ENCODE measurements at places on chromosomes 2 and 18. TPM values are rescaled to one million over a fixed set of nuclear protein-coding genes. Genes with fewer than 3 reads are reported as not detected.

- H3K27me3 ChIP-seq: peaks cover 4% of the 10 kb centered on the region
- peaks cover 7% of the 10 kb centered on the region for H3K4me1 ChIP-seq
- peak overlapping the region; percentile 84 for H3K27ac ChIP-seq
Observed at GRCh38 chr2:206442474-206442832, 879 bp upstream of the ADAM23 start.

- peak overlapping the region; percentile 88 for H3K27ac ChIP-seq
- H3K4me3 ChIP-seq: peak overlapping the region; percentile 32
- H3K36me3 ChIP-seq: no peaks in the 10 kb centered on the region
- DNase-seq: no peak
Observed at GRCh38 chr2:65361623-65362022, 70.8 kb downstream of the SPRED2 start.

GRCh38 chr18:49169037-49169521 is 218.3 kb upstream of the SMAD7 start:
- peaks cover 2% of the 10 kb centered on the region for H3K27me3 ChIP-seq
- H3K27ac ChIP-seq: no peak overlapping the region

Gene GCG
- not detected for total RNA-seq

Gene CIB4
- not detected for total RNA-seq

DNA sequence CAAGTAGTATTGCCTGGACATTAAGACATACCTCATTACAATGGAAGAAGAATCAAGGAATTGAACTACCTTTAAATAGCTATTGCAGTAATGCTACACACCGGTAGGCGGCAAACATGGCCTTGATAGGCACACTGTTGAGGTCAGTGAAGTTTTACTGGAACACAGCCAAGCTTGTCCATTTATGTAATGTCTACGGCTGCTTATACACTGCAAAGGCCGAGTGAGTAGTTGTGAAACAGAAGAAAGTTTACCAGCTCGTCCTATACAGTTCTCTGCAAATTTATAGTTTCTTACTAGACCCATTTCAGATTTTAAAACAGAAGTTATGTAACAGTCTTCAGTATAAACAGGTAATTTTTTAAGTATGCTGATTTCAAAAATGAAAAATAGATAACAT is 38.8 kb downstream of the PPP4R1 start:
- DNase-seq: peak; percentile 56
- H3K36me3 ChIP-seq: no peaks in the 10 kb centered on the region
- no peak overlapping the region for H3K4me3 ChIP-seq
- no peaks in the 10 kb centered on the region for H3K27me3 ChIP-seq
- no peak overlapping the region for H3K27ac ChIP-seq

DNA sequence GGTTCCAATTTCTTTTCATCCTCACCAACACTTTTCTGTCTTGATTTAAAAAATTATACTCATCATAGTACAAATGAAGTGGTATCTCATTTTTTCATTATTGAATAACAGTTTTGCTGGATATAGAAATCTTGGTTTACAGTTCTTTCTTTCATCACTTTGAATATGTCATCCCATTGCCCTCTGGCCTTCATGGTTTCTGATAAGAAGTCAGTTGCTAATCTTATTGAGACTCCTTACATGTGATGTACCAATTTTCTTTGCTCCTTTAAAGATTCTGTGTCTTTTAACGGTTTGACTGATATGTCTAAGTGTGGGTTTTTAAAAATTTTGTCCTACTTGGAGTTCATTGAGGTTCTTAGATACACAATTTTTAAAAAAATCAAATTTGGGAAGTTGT is 35.0 kb downstream of the SLC3A1 start:
- H3K36me3 ChIP-seq: peaks cover 30% of the 10 kb centered on the region
- no peak overlapping the region for H3K27ac ChIP-seq
- no peaks in the 10 kb centered on the region for H3K27me3 ChIP-seq
- no peak for DNase-seq

GRCh38 chr2:143121079-143121478 is 8.1 kb upstream of the ARHGAP15 start:
- H3K36me3 ChIP-seq: no peaks in the 10 kb centered on the region
- no peak overlapping the region for H3K4me3 ChIP-seq
- H3K4me1 ChIP-seq: no peaks in the 10 kb centered on the region
- H3K27me3 ChIP-seq: no peaks in the 10 kb centered on the region
- no peak for DNase-seq
- no peak overlapping the region for H3K27ac ChIP-seq

GRCh38 chr2:238259061-238260020 is 19.5 kb upstream of the HES6 start:
- peak overlapping the region; percentile 21 for H3K4me3 ChIP-seq
- H3K4me1 ChIP-seq: peaks cover 54% of the 10 kb centered on the region

Data from glutamatergic neuron (in vitro differentiated cells).